CD4-positive, alpha-beta T cell treated with Interleukin-17A for 4 hours (primary cell): ENCODE measurements at places on chromosomes 5 and 9.

GRCh38 chr5:116502138-116502537 lies 72.5 kb downstream of the SEMA6A start:
- no peak for DNase-seq

DNA sequence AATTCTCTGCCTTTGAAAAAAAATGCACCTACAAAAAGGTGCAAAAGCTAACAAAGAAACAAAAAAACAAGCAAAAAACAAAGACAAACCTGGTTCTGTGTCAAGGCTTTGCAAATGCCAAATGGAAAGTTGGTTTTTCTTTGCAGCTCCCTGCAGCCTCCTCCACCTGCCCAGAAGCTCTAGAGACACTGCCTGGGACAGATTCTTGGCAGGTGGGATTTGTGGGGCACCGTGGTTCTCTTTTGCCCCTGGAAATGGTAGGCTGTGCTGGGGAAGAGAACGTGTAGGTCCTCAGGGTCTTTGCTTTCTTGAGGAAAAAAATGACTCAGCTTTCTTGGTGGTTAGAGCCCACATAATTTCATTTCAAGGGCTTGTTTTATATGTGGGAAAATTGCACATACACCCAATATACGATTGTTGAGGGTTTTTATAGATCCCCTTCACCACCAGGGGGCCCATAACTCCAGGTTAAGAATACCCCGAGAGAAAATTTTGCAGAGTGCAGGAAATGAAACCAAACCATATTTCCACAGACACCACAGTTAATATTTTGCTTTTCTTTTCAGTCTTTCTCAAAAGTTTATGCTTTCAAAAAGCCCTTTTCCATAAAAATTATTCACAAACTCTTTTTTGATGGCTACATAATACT lies 58.7 kb downstream of the NXNL2 start:
- peak; percentile 70 for DNase-seq

GRCh38 chr5:20680718-20681302 lies 692.8 kb upstream of the CDH18 start:
- no peak for DNase-seq

DNA sequence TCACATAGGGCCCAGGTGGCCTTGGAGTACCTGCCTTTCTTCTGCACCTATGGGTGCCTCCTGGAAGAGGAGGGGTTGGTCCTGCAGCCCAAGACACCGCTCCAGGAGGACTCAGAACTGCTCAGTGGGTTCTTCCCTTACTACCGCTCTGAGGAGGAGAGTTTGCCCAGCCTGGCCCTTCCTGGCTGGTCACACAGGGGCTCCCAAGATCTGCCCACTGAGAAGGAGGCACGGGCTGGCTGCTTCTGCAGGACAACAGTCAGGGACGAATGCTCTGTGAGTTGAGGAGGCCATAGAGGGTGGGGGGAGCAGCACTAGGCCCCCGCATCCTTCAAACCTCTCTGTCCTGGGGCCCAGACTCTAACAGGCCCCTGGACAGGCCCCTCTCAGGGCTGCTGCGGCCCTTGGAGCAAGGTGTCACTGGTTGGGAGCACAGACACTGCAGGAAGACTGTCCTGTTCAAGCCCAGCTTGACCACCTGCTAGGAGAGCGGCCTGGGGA lies 9.9 kb upstream of the SLC25A48 start:
- no peak for DNase-seq

DNA sequence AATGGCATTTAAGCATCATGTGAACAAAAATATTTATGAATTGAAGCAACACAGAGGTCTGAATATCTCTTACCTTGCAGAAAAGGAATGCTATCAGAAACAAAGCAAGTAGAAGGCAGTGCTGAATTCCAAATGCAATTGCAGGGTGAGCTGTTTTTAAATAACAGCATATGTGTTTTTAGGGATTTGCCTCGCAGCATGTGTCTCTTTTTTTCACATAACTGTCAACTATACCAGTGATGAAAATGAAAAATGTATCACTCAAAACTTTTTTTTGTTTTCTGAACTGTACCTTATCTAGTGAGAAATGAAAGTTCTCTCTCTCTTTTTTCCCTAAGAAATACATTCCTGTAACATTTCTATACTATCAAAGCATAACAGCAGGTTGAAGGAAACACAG lies 21.2 kb downstream of the CDH10 start:
- DNase-seq = no peak

DNA sequence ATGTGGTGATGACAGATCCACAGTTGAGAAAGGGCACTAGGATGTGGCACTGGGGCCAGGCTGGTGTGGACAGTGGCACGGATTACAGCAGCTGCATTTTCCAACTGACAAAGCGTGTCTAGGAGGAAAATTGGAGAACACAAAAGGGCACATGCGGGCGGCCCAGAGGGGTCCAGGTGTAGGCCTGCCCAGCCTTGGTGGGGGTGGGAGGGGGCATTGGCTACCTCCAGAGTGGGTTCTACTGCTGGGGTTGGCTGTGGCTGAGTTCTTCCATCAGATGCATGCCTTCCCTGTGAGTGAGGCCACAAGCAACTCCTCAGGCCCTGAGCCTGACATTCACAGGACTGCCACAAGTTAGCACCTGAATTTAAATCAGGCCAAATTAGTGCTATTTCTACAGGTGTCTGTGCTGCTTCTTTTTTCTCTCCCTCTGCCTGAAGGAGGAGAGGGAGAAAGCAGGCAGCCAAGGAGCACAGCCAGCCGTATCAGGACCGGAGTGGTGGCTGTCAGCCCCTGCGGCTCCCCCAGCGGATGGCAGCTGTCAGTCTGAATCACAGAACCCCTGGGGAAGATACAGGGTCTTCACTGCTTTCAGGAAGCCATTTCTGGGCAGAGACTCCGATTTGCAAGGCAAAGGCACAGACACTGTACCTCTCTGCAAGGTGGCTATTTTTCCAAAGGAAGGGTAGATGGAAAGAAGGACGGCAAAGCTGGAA lies 464.2 kb downstream of the SPOCK1 start:
- DNase-seq = no peak

DNA sequence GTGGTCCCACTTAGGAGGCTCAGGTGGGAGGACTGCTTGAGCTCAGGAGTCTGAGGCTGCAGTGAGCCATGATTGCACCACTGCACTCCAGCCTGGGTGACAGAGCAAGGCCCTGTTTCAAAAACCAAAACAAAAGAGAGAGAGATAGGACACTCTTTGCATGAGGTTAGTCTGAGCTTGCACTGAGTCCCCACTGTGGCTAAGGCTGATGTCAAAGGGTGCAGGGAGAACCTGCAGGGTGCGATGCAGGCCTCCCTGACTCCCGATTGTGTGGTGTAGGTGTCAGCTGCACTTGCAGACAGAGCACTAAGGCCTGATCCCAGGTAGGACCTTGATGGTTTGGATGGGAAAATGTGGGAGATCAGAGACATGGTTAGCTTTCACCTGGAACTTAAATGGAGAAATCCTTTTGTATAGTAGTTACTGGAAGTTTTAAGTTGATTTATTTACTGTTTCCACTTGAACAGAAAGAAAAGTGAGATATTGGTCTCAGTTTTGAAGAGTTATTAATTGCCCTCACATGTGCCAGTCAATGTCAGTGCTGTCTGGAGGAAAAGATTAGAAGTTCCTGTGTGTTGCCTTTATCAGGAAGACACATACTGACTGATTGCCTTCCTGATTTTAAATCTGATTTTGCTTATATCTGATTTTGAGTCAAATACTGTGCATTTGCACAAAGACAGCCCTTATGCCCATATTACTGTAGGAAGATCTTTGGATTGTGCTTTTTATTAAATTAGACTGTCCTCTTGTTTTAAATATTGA lies 260.0 kb downstream of the MAST4 start:
- DNase-seq = no peak

DNA sequence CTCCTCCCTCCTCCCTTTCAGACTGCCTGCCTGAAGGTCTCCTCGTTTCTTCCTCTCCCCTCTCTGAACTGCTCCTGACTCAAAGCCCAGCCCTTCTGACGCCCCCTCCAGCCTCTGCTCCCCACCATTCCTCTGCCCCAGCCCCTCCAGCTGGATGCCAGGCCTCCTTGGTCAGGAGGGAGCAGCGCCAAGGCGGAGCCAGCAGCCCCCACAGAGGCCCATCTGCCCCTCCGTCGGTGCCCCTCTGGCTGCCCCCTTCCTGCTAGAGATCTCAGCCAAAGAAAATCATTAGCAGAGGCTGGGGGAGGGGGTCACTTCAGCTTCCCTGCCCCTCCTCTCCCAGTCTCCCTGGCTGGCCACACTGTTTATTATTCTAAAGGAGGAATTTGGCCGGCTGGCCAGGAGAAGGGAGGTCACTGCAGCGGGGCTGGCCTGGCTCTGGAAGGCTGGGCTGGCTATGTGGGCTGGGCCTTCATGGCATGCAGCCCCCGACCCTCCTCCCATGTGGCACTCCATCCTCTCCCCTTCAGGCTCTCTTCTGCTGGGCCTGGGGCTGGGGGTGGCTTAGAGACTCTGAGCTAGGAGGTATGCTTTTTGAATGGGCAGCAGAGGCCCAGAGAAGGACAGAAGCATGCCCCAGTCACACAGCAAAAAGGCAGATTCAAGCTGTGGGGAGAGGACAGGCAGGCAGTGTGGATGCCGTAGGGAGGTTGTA lies 16.9 kb downstream of the PDGFRB start:
- DNase-seq = no peak

GRCh38 chr9:1454211-1454610 lies 404.1 kb downstream of the DMRT2 start:
- DNase-seq = no peak

DNA sequence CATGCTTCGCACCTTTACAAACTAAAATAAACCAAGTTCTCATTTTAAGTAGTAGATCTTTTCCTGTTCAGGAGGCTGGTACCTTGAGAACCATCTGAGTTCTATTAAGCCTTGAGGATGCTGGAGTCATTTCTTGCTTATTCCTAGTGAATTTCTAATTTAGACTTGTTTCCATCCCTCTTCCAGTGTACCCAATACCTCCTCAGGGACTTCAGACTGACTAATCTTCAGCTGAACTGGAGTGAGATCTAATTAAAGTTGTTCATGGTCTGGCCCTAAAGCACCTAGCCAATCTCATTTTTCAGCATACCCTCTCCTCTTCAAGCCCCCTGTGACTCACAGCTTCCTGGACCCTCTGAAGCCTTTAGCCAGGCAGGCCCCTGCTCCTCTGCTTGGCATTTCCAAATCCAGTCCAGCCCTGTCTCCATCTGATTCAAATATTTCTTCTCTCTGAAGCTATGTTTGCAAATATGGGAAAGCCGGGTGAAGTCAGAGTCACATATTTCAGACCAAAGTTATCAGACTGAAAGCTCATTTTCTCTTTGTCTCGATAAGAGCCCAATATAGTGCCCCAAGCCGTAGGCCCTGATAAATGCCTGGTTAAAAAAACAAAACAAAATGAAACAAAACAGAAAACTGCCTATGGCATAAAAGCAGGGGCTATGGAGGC lies 19.4 kb upstream of the TNFSF15 start:
- no peak for DNase-seq

DNA sequence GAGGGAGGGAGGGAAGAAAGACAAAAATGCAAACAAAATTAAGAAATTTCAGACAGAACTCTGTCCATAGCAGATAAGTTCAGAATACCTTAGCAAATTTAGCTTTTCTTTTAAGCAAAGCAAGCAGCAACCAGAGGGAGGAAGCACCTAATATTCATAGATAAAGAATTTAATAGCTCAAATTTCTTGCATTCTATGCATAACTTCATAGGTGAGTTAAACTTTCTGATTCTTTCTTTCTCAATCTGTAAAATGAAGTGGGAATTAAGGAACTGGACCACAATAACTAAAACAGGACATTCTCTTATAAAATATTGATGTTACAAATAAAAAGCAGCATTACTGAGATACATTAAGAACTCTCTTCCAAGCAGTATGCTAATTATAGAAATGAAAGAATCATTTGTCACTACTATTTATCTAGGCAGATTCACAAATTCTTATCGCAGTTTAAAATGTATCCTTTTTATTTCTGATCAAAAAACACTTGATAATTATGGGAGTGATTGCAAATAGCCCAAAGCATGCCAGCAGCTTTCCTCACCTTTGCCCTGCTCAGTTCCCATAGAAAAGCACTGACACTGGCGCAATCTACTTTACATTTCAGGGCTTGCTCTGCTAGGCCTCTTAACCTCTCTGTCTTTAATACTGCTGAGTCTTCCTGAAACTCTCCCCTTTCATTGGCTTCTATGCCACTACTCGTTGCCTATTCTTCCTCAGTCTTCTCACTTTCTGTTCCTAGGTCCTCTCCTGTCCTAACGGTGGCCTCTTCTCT lies 341.8 kb downstream of the PIK3R1 start:
- DNase-seq = no peak

DNA sequence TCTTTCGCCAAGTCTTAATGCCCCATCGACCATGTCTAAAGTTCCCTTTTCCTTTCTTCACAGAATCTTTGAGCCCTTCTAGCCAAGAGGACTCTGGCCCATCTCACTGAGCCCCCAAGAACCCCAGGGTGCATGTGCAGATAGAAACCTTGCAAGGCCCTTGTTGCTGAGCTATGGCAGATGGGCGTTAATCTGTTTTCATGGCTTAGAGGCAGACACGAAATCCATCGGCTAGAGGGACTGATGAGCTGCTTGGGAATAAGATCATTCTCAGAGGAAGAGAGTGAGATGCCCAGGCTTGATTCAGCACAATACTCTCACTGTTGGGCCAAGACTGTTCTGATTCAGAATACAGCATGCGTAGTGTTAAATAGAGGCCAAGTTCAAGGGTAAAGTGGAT lies 262.5 kb upstream of the C9orf72 start:
- DNase-seq = no peak

- DNase-seq = no peak
Observed at GRCh38 chr9:78001946-78002731, 29.5 kb downstream of the GNAQ start.

DNA sequence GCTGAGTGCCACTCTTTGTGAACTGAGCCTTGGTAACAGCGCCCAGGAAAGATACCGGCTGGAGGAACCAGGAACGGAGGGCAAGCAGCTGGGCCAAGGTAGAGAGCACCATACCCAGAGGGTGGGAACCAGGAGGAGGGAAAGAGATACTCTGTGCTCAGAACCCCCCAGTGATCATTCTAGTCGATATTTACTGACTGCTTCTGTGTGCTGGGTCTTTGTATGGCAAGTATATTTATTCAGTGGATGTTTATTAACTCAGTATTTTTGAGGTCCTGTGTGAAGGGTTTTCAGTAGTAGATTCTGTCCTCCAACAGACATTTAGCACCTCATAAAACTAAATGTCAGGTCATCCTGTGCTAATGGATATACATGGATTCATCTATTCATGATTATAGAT lies 62.3 kb upstream of the RARS1 start:
- DNase-seq = no peak

DNA sequence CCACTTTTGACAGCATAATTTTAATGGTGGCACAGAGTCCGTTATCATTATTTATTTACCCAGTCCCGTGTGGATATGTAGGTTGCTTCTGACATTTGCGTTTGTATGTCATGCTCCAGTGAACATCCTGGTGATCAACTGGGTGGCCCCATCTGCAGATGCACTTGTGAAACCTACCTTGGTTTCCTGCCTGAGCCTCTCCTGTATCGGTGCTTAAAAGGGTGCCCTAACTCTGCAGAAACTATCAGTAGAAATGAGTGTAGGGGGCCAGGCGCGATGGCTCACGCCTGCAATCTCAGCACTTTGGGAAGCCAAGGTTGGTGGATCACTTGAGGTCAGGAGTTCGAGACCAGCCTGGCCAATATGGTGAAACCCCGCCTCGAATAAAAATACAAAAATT lies 92.1 kb upstream of the IER5L start:
- DNase-seq = peak; percentile 68

- no peak for DNase-seq
Observed at GRCh38 chr5:107541400-107541799, 129.3 kb downstream of the EFNA5 start.
